ENCODE measurements at places on chromosomes 4 and X.

GRCh38 chrX:115226929-115227328 is 7.0 kb downstream of the LRCH2 start:
- peak; percentile 34 for DNase-seq

DNA sequence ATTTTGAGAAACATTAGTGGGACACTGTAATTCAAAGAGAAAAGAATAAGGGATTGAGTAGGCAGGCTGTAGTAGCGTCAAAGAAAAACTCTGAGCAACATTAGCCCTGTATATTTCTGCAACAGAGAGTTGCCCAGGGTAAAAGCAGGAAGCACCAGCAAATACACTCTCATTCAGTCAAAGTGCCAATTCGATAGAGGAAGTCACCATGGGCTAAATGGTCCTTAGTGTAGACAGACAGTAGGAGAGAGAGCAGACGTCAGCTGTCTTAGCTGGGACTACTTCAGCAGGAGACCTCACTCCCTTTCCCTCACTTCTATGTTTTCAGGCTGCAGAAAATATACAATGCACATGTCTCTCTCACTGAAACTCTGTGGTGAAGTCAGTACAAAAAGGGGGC is 2073.8 kb upstream of the TENM3 start:
- no peak for DNase-seq

DNA sequence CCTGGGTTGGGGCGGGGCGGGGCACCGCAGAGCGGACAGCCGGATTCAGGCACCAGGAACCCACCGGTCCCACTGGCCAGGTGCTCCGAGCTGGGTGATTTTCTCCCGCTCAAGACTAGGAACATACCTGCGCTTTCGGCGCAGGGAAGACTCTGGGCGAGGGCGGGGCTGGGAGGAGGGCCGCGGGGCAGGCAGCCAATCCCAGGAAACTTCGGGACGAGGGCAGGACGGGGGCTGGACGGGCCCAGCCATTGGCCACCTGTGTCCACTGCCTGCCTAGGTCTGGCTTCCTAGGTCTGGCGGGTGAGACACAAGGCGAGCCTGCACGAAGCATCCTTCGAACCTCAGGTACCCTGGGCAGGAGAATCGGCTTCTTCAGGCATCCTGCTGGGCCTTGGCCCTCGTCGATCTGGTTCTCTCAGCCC is 274 bp upstream of the ERVMER34-1 start:
- DNase-seq: no peak

- no peak for DNase-seq
These were observed 117.9 kb downstream of the MID1IP1 start for GRCh38 chrX:38919202-38919601.

- DNase-seq: no peak
These were observed 195.4 kb upstream of the HHIP start for GRCh38 chr4:144450526-144450925.

DNA sequence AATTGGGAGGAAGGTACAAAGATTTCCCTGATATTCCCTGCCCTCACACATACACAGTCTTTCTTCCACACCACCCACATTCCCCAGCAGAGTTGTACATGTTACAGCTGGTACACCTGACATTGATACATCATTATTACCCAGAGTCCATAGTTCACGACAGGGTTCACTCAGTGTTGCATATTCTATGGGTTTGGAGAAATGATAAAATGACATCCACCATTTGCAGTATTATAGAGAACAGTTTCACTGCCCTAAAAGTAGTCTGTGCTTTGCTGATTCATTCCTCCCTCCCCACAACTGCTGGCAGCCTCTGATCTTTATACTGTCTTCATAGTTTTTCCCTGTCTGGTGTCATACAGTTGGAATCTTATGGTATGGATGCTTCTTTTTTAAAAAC is 15.0 kb downstream of the AGA start:
- no peak for DNase-seq

DNA sequence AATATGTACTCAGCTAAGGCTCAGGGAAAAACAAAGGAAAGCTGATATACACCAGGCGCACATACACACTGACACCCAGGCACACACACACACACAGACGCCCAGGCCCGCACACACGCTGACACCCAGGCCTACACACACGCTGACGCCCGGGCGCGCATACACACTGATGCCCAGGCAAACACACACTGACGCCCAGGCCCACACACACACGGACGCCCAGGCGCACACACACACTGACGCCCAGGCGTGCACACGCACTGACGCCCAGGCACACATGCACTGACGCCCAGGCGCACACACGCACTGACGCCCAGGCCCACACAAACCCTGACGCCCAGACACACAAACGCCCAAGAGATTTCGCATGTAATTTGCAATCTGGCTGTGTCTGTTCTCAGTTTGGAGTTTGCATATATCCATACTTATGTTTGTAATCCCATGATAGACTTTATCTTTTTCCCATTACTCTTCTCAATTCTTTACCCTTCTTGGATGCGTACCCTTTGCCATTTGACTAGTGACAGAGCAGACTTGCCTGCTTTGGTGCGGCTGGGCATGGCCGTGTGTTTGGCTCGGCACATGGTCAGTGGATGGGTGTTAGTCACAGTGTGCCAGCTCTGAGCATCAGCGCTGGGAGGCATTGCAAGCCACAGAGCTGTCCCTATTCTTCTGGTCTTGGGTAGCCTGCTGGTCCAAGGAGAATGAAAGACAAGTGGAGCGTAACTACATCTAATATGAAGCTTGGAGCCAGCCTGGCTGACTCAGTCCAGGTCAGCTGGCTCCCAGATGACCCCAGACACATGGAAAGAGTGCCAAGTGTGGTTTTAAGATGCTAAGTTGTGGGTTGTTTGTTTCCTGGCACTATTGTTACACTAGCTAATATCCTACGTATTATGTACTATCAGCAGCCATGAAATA is 632.4 kb upstream of the ZFP42 start:
- no peak for DNase-seq

- no peak for DNase-seq
These were observed 139.8 kb downstream of the CLCN4 start for GRCh38 chrX:10296576-10296975.

GRCh38 chrX:130171446-130172126 is at the start of gene RAB33A:
RAB33A (plus strand) TSS chrX:130171962; CDS start chrX:130172063, 101 bp downstream.
- DNase-seq: peak; percentile 65

DNA sequence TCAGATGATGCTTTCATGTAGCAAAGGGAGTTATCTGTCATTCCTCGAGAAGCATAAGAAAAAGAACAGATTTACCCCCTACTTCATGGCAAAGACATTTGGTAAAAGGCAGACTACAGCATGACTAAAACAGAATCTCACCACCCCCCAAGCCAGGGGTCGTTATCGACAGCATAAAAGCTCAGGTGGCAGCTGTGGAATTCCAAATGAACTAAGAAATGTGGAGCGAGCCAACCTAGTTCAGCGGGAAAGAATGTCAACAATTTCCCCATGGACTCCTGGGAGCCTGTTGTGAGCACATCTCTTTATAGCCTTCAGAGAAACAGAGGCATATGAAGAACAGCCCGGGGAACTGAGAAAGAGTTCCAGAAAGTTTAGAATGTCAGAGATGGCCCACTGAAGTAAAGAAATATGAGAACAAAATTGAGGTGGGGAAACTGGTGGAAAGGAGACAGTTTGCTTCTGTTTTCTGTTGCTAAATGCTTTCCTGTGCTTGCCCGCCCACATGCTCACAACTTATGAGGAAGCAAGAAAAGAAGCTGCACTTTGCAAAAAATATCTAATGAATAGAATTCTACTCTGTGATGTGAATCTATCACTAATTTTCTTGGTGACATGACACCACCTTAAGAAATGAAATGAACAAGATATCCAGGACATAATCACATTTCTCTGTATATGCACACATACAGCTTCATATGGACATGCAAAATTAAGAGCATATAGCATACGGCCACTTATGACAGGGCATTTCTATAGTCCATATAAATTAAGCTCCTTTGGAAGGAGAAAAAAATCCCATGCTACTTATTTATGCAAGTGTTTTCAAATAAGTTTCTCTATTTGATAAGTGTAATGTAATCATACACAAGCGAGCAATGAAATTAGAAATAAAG is 135.3 kb upstream of the MID1 start:
- DNase-seq: no peak

DNA sequence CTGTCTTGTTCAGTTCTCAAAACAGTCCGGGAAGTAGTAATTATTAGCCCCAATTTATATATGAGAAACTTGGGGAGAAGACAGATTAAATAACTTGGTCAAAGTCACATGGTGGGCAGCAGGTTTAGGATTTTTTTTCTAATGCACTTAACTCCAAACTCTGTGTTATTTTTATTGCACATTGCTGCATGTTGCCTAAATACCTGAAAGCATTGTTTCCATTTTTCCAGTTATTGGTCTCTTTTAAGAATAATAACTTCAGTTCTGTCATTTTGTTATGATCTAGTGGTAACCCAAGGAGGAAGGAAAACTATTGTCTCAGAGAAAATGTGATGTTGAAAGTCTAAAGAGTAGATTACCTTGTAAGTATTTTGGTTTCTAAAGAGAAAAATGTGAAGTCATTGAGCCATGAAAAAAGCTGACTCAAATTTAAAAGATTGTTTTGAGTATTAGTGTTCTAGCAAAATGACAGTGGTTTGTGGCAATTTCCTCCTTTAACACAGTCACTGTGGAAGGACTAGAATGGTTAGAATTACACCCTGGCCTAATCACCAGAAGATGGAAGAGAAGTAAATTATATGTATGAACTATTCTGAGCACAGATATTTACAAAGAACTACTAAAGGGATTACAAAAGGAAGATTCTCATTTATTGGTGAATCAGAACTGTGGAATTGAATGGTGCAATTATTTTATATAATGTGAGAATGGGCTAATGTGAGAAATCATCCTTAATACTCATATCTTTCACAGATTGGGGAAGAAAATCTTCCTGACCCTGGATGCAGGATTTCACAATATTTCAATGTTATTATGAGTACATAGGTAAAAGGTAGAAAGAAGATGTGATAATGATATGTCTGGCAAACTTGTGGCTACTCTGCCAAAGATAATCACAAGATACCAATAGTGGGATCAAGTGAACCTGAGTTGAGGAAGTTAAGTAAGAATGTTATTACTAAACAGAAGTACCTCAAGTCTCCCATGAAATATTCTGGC is 21.7 kb upstream of the CXCL8 start:
- DNase-seq: no peak

DNA sequence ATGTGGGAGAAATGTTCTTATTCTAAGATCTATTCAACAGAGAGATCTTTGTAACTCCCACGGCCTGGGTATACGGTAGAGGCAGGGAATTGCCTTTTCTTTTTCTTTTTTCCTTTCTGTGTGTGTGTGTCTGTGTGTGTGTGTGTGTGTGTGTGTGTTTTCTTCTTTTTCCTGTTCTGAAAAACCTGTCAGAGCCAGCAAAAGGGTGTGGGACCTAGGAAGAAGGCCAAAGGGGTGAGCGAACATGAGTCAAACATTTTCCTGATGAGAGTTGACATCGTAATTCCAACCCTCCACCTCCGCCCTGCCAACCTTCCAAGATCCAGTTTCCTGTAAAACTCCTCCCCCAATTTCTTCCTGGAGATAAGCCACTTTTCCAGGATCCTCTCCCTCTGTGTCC is 2.8 kb upstream of the CHIC2 start:
- no peak for DNase-seq

- DNase-seq: no peak
These were observed 166.6 kb upstream of the RAPGEF2 start for GRCh38 chr4:158936238-158936637.

DNA sequence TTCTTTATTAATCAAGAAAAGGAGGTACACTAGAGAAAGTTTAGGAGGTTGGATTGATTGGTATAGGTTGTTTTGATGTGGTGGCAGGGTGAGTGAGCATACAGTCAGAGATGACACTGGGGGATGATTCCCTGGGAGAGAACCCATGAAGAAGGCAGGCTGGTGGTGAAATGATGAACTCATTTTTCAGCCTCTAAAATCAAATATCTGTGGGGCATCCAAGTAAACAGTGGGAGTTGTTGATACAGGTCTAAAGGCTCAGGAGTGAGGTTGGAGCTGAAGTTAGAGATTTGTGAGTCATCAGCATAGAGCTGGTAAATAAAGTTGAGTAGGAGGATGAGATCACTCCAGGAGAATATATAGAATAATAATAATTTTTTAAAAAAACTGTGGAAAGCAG is 10.0 kb upstream of the AP1S2 start:
- DNase-seq: no peak

DNA sequence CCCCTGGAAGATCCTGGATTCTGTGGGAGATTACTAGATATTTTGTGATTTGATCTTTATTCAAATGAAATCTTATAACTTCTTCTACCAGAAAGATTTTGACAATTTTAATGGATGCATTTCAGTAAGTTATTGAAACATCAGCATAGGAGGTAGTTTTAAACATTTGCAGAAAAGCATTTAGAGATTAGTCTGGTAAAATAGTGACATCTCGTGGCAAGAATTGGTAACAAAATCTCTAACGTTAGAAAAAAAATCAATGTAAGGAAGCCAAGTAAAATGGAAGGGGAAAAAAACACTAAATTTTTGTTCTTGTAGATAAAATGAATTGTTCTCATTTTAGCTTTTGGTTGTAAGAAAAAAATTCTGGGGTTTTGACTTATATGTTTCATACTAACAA is 73.3 kb downstream of the TASL start:
- DNase-seq: peak; percentile 4

GRCh38 chrX:68461576-68461975 is 28.3 kb upstream of the OPHN1 start:
- no peak for DNase-seq

- no peak for DNase-seq
These were observed 191.0 kb downstream of the EVC2 start for GRCh38 chr4:5517372-5517771.

DNA sequence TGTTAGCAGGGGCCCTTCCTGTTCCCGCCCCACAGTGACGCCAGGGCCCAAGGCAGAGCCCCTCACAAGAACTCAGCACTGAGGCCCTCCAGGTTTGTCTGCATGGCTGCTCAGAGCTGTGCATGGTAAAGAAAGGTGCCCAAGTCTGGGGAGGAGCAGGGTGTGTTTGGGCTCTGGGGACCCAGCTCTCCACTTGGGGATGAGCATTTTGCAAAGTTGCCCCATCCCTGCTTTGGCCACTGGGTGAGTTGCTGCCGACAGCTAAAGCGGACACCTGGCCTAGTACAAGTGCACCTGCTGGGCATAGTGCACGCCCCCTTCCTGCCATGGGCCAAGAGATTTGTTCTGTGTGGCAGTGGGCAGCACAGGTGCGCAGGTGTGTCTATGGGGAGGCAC is 2.0 kb upstream of the MXD4 start:
- DNase-seq: peak; percentile 88

GRCh38 chr4:76597423-76597979 is 162.5 kb downstream of the SHROOM3 start:
- no peak for DNase-seq

- peak; percentile 37 for DNase-seq
These were observed 1.1 kb downstream of the ZNF141 start for GRCh38 chr4:338759-339097.

DNA sequence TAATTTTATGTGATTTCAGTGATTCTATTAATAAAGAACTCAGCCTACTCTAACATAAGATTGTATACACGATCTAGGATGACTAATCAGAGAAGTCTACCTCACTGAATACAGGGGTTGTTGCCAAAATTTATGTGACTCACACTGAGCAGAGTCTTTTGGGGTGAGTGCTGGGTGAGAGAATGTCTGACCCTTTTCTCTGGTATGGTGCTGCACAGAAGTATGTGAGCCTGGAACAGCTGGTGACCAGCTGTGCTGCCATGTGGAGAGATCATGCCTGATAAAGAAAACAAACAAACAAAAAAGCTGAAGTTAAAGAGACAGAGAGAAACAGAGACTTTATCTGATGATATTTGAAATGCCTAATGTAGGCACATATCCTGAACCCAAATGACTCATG is 618.1 kb upstream of the GRIA3 start:
- no peak for DNase-seq
